ENCODE measurements at places on chromosomes 16 and 17.

DNA sequence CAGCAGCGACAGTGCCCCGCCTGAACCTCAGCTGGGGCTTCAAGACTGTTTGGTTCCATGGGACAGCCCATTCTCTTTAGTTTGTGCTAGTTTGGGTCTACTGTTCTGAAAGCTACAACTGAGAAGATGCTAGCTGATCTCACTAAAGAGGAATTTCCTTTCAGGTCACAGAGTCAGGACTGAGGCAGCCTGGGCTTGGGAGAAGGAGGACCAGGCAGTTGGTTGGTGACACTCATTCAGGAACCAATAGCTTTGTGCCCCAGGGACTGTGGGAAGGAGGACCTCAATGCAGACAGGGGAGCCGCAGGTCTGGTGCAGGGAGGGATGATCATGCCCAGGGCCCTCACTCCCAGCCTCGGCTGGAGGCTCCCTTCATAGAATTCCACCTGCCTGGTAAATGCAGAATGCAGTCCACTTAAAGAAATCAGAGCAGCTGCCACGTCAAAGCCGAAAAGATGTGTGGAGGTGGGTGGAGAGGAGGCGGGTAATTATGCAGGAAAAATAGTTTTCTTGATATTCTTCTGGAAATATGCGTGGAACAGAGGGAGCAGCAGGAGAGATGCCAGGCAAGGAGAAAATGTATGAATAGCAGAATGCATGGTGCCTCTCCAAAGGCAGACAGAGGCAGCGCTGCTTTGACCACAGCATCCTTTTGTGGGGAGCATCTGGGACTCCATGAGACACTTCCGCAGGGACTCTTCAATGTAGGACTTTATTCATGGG, 32.6 kb upstream of the ZFP90 start:
- no peak for DNase-seq

DNA sequence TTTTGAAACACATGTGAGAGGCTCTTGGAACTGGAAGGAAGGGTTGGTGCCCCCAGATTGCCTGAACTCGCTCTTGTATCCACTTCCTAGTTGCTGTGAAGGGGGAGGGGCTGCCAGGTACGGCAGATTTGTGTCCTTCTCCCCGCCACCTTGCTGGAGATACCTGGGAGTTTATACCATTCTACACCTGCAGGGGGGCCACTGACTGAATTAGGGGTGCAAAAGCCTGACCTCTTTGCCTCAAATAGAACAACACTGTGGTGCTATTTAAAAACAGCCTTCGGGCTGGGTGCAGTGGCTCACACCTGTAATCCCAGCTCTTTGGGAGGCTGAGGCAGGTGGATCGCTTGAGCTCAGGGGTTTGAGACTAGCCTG, 35.1 kb upstream of the IL34 start:
- DNase-seq, result no peak

DNA sequence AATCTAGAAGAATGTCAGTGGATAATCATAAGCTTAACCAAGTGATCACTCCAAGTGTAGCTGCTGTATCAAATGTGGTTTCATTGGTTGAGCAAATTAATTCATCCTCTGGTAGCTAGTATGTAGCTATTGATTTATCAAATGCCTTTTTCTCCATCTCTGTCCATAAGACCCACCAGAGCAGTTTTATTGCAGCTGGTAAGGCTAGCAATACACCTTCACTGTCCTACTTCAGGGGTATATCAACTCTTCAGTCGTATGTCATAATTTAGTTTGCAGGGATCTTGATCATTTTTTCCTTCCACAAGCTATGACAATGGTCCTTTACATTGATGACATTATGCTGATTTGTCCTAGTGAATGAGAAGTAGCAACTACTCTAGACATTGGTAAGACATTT, 158.8 kb downstream of the PRKCB start:
- no peak for DNase-seq

- no peak for DNase-seq
These were observed 106.3 kb downstream of the C16orf95 start for GRCh38 chr16:87210894-87211293.

GRCh38 chr16:86012221-86012620, 113.3 kb downstream of the IRF8 start:
- no peak for DNase-seq

DNA sequence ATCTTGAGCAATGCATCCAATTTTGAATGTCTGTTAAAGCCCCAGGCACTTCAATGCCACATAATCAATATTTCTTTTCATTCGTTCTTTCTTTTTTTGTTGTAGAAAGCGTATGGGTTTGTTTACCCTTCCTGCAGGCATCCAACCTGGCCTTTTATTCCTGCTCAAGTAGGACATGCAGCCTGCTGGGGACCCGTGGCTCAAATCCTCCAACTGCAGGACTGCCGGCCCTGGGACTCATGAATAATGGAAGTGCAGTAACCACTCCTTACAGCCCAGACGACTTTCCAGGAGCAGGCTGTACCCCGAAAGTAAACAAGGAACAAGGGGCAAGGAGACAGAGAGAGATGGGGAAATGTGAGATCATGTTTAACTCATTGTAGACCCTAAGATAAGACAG, 126.4 kb downstream of the SALL1 start:
- no peak for DNase-seq

DNA sequence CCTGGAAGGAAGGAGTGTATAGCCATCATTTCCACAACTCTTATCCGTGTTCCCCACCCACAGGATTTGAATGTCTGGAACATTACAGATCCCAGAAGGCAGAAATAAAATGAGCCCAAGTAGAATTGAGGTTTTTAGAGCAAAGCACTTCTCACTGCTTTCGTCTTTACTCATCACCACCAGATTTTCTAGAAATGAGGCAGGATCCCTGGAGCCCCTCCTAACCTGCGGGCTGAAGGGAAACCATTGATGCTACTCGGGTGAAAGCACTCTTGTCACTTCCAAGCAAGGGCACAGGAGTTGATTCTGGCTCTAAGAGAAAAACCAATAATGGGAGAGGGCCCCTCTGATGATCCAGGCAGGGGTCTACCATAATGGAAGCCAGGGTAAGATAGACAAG, 2.8 kb upstream of the ALDOC start:
- DNase-seq, result no peak

GRCh38 chr17:82160075-82160474, 52.6 kb downstream of the CCDC57 start:
- no peak for DNase-seq

GRCh38 chr17:43517161-43517560, 29.0 kb downstream of the ETV4 start:
- DNase-seq, result no peak

DNA sequence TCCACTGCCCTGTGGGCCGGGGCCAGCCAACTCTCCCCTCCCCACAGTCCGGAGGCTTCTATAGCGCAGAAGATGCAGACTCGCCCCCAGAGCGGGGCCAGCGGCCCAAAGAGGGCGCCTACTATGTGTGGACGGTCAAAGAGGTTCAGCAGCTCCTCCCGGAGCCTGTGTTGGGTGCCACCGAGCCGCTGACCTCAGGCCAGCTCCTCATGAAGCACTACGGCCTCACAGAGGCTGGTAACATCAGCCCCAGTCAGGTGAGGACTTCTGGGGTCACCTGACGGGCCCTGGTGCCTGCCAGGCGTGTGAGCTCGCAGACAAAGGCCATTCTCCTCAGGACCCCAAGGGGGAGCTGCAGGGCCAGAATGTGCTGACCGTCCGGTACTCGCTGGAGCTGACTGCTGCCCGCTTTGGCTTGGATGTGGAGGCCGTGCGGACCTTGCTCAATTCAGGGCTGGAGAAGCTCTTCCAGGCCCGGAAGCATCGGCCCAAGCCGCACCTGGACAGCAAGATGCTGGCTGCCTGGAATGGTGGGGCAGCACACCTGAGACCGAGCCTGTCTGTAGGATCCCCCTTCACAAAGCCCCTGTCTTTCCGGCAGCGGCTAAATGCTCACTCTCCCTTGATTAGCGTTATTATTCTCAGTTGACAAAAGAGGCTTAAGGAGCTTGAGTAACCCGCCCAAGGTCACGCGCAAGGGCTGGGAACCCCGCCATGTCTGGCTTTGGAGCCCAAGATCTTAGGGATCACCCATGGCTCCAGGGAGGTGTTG, 3.9 kb downstream of the SPATA20 start:
- peak; percentile 56 for DNase-seq

- DNase-seq, result no peak
These were observed 4.4 kb downstream of the SEC14L1 start for GRCh38 chr17:77145224-77145611.

DNA sequence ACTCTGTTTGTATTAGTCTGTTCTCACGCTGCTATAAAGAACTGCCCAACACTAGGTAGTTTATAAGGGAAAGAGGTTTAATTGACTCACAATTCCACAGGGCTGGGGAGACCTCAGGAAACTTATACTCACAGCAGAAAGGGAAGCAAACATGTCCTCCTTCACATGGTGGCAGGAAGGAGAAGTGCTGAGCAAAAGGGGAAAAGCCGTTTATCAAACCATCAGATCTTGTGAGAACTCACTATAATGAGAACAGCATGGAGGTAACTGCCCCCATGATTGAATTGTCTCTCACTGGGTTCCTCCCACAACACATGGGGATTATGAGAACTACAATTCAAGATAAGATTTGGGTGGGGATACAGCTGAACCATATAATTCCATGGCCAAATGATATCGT, 30.9 kb downstream of the ABCC1 start:
- DNase-seq, result no peak

GRCh38 chr17:34645594-34645993, 66.2 kb downstream of the TMEM132E start:
- DNase-seq, result no peak

DNA sequence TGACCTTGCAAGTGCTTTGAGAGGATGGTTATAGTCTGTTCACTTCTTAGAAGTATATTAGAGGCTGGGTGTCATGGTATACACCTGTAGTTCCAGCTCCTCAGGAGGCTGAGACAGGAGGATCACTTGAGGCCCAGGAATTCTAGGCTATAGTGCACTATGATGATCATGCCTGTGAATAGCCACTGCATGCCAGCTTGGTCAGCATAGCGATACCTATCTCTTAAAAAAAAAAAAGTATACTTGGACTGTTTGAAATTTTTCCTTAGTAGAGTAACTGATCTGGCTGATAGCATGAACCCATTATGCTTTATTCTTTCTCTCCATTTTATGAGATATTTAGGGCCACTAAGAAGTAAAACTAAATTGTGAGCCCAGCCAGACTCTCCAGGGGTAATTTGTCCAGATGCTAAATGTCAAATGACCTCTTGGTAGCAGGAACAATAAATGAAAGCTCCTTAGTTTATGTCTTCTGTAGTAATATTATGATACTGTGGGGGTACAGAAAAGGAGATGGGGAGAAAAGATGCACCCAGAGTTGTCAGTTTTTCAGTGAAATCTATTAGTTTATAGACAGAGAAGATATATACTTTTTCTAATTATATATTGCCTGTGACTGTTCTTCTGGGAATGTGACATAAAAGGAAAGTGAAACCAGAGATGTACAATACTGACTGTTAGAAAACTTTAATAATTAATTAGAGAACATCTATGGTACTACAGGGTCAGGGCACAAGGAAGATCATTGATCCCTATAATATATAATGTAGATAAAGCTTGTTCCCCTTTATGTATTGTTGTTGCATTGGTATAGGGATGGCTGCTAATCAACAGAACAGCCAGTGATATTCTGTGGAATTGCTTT, 335.3 kb upstream of the TBX2 start:
- DNase-seq, result no peak

- DNase-seq, result no peak
These were observed 53.2 kb downstream of the PIPOX start for GRCh38 chr17:29096094-29096493.

DNA sequence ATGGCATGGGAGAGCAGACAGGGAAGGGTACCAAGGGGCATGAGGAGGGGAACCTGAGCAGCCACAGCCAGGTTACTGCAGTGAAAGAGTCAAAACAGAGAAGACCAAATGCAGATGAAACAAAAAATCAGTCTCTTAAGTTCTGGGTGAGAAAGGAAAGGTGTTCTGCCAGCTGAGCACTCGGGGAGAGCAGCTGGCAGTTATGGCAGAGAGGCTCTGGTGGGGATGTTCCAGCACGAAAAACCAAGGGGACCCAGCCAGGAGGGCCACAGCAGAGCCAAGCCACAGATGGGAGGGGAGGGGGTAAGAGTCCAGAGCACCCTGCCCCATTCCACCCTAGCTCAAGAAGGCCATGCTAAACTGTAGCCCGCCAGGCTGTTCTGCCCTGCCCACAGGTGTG, 31.7 kb downstream of the STH start:
- DNase-seq, result no peak

- DNase-seq, result no peak
These were observed 3.7 kb downstream of the NUBP2 start for GRCh38 chr16:1786242-1787055.

DNA sequence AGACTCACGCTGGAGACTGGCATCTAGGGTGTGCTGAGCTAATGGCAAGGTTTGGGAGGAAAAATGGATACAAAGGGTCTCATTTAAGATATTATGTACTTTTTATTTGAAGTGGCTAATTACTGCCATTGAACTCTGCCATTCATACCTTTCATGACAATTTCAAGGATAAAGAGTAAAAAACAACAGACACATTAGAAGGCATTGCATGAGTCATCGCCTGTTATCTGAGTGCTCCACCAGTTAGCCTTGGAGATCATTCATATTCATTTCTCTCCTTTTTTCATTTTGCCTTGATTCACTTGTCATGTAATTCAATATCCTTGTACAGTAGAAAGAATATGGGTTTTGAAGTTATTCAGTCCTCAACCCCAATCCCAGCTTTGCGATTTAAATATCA, 109.5 kb downstream of the CDH8 start:
- no peak for DNase-seq

DNA sequence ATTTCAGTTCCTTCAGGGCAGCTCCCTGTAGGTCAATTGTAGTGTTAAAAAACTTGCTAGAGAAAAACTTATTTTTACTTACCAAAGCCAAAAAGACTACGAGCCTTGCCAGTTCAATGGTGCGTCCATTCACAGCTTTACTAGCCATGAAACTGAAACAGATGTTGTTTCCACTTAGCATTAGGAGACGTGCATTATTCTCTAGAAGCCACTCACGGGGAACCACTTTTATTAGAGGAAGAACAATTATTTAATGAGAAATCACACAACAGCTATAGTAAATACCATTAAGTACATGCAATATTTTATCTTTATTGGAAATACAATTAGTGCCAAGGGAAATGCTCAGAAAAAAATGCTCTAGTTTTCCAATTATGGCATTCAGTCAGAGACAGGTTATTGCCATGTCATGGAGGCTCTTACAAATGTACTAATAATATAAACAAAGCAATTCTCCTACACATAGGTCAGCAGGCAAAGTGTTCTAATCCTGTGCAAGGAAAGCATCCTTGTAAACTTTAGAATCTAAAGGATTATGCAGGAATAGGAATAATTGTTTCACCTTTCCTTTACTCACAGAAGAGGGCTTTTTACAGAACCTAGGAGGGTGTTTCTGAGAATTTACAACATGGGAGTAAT, 17.4 kb downstream of the LASP1NB start:
- DNase-seq, result no peak

DNA sequence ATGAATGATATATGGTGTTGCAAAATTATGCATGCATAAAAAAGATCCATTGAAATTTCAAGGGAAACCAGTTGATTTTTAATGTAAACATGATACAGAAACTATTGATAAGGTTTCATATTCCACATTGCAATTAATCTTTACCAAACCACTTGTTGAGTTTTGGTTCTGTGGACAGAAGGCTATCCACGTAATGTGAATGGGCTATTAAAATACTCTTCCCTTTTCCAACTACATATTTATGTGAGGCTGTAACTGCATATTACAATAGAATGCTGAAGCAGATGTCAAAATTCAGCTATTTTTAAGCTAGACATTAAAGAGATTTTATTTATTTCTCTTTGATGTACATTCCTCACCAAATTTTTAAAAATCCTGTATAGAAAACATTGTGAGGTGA, 33.7 kb upstream of the VPS4A start:
- DNase-seq, result no peak

- no peak for DNase-seq
These were observed 32.9 kb downstream of the SYNRG start for GRCh38 chr17:37576281-37576680.
